Heart left ventricle (tissue), 16 donors: ENCODE measurements at places on chromosomes 5 and 9. TPM values are rescaled to one million over a fixed set of nuclear protein-coding genes. Genes with fewer than 3 reads are reported as not detected.

- no peak for DNase-seq
Observed at GRCh38 chr9:111427186-111427585, 57.0 kb downstream of the ECPAS start.

- no peak for DNase-seq
Observed at GRCh38 chr9:88746743-88747398, 211.9 kb downstream of the NXNL2 start.

- DNase-seq = no peak
Observed at GRCh38 chr9:1461812-1462211, 411.7 kb downstream of the DMRT2 start.

DNA sequence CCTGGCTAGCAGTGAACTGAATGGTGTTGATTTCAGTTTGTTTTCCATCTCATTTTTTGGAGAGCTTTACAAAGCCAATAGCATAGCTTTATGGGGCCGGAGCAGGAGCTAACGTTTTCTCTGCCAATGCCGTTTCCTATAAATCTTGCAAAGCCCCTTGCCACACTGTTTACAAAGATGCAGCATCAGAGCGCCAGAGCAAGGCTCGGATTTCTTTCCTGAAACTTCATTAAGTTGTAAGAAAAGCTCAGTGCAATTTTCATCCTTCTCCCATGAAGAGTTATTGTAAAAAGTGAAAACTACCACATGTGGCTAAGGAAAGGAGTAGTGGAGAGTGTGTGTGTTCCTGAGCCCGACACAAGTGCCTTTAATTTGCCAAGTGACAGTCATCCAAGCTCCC, 178.2 kb upstream of the GDNF start:
- DNase-seq = no peak

DNA sequence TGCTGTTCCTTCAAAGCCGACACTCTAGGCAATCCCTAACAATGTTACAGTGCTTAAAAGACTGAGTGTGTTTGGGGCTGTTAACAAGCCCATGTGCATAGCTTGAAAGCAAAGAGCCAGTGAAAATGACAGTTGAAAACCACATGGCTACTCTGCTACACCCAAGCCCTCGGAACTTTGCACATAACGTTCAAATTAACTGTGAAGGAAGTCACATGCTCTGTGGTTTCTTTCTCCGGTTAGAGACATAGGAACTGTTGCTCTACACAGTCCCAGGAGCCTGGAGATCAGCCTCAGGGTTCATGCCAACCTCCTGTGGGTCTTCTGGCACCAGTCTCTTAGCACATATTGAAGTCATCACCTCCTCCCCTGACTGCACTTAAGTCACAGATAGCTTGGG, 51.1 kb downstream of the C9orf152 start:
- no peak for DNase-seq

- no peak for DNase-seq
Observed at GRCh38 chr5:167701051-167701450, 590.4 kb upstream of the WWC1 start.

GRCh38 chr9:69325409-69326212, 596 bp downstream of the ENTREP1 start:
- DNase-seq = peak; percentile 37

- DNase-seq = no peak
Observed at GRCh38 chr9:23541976-23542375, 284.1 kb downstream of the ELAVL2 start.

DNA sequence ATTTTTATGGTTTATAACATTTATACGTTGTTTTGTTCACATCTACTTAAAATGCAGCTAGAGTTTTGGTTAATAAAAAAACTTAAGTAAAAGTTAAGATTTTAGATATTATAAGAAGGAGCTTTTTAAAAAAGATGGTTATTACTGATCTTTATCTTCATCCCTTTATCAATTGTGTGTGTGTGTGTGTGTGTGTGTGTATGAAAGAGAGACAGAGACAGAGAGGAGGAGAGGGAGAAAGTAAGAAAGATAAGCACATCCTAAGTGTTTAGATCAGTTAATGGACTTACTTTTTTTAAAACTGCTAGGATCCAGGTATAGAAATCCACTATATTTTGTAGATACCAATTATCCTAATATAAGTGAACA, 45.8 kb upstream of the RICTOR start:
- DNase-seq = no peak

- DNase-seq = no peak
Observed at GRCh38 chr5:133783481-133783880, 171.1 kb upstream of the FSTL4 start.

GRCh38 chr5:100846772-100847171, 56.3 kb downstream of the ST8SIA4 start:
- DNase-seq = no peak

- peak; percentile 44 for DNase-seq
Observed at GRCh38 chr5:54520438-54520846, 2.9 kb downstream of the SNX18 start.

Gene IL9
- not detected for polyA plus RNA-seq

Gene PAX5
- 0.01 TPM for polyA plus RNA-seq

Gene EGFL7
- 103 TPM for polyA plus RNA-seq

Gene ADAMTS12
- polyA plus RNA-seq = 0.72 TPM

Gene ARAP3
- polyA plus RNA-seq = 15.8 TPM

Gene LHX3
- polyA plus RNA-seq = not detected

Gene MELK
- polyA plus RNA-seq = not detected

Gene RORB
- 0.83 TPM for polyA plus RNA-seq

Gene TRMT10B
- polyA plus RNA-seq = 3.5 TPM

Gene SPATA31C1
- polyA plus RNA-seq = not detected
